Left renal cortex interstitium (tissue), 4 donors: ENCODE measurements at places on chromosomes 12 and 14. TPM values are rescaled to one million over a fixed set of nuclear protein-coding genes. Genes with fewer than 3 reads are reported as not detected.

GRCh38 chr12:108033090-108033489 is 96.0 kb upstream of the WSCD2 start:
- no peak for DNase-seq

GRCh38 chr14:105058521-105059034 is 6.7 kb downstream of the GPR132 start:
- no peak for DNase-seq

DNA sequence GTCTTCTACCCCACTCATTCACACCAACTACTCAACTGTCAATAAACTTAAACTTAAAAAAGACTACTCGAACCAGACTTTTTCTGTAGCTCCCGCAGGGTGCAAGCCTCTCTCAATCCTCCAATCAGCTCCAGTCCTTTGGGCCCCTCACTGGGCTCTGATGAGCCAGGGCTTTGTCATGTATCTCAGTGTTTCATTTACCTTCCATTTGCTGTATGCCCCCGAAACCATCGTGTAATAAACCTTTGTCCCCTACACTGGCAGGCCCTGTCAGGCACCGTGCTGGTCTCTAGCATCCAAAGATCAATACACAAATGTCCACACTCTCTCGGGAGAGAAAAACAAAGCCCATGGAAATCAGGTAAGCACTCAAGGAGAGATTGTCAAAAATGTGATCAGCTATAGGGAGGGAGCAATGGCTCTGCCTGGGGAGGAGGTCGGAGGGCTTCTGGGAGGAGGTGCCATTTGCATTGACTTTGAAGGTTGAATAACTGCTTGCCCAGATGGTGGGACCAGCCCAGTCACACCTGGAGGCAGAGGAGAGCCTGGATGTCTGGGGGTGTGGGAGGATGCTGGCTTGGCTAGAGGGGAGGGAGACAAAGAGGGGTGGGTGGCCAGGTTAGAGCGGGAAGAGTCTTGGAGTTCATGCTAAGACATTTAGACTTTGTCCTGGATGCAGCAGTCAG is 42.1 kb upstream of the DICER1 start:
- no peak for DNase-seq

DNA sequence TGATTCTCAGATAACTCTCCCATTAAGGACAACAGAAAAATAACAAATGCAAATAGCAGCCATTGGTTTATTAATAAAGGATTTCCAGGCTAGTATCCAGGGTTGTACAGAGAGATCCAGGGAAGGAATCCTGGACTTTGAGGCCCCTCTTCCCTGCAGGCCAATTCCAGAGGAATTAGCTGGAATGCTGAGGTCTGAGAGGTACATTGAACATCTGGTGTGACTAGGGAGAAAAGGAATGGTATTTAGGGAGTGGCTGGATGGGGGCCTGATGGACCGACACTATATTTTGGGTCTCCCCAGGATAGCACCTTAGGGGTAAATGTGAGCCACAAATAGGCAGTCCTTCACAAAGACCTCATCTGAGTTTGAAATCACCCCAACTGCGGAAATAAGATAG is 924.5 kb downstream of the AACS start:
- no peak for DNase-seq

GRCh38 chr12:45966486-45966885 is 23.9 kb downstream of the SCAF11 start:
- DNase-seq: no peak

- DNase-seq: no peak
These were observed at the start of gene PGF for GRCh38 chr14:74955229-74956026. Gene PGF (minus strand): TSS chr14:74955597. CDS start chr14:74955242, 355 bp downstream.

DNA sequence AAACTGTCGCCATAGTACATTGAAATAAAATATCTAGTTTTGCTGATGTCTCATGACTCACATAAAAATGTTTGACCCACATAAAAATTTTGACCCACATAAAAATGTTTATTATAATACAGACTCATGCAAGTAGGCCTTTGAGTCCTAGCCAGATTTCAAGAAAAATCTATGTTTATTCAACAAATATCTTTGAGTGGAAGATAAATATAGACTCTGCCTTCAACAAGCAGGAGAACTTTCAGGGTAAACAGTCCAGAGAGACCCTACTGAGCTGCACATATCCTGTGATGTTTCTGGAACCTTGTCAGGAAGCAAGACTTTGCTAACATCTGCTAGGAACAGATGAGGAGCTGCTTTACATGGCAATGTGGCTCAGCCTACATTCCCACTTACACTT is 283.1 kb downstream of the MDGA2 start:
- peak; percentile 36 for DNase-seq

DNA sequence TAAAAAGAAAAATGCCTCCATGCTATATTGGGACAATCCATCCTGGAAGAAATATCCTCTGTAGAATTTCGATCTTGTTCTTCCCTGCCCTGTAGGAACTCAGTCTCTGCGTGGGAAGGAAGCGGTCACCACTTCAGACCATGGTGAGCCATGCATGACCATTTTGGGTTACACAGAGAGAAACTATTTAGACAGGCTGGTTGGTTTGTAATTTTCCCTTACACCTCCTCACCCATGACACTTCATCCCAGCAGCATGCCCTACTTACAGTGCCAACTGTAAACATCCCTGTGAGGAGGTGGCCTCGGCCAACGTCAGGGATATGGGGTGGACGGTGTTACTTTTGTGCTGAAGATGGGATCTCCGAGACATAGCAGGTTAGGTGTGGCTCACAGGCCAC is 121.4 kb downstream of the SMOC1 start:
- no peak for DNase-seq

WSCD2 gene
- 7.6 TPM for polyA plus RNA-seq

HOXC4 gene
- polyA plus RNA-seq: 36.1 TPM

POTEM gene
- polyA plus RNA-seq: not detected

CPNE6 gene
- not detected for polyA plus RNA-seq
